ENCODE measurements at places on chromosomes 7 and 10.

GRCh38 chr7:48048113-48048512, 12.8 kb downstream of the C7orf57 start:
- DNase-seq = no peak

DNA sequence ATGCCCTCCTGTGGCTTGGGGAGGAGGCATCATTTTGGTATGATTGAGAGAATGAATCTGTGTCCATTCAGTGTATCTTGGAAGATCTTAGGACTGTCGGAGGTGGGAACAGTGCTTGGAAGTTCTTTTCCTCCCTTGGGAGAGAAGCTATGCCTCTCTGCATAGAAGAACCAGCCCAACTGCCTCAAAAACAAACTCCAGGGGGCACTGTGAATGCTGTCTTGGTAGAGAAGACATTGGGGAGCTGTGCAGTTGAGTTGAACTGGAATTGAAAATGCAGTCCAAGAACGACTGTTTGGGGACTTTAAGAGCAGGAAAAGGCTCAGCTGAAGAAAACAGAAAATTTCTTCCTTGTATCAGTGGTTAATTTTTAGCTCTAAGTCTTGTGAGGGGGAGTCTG, 4.9 kb upstream of the GJD4 start:
- no peak for DNase-seq

GRCh38 chr10:103666087-103666761, 172.7 kb downstream of the NEURL1 start:
- DNase-seq = no peak

DNA sequence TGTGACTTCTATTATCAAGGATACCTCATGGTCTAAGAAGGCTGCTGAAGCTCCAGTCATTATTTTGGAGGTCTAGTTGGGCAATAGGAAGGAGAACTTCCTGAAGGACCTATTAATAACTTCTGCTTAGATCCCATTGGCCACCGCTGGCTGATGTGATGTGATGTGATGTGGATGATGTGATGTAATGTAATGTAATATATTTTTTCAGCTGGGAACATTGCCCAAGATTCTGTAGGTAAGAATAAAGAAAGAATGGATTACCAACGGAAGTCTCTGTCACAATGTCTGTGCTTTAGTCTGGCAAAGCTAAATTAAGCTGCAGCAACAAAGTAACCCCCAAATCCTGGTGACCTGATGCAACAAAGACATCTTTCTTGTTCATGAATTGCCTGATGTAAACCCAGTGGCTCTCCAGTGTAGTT, 233.7 kb downstream of the PTEN start:
- DNase-seq = no peak

GRCh38 chr10:2252096-2252495, 514.8 kb upstream of the ADARB2 start:
- DNase-seq = no peak

GRCh38 chr7:122975341-122975740, 20.2 kb downstream of the TAS2R16 start:
- no peak for DNase-seq

GRCh38 chr7:151194188-151194587, 7.1 kb upstream of the ASB10 start:
- no peak for DNase-seq

DNA sequence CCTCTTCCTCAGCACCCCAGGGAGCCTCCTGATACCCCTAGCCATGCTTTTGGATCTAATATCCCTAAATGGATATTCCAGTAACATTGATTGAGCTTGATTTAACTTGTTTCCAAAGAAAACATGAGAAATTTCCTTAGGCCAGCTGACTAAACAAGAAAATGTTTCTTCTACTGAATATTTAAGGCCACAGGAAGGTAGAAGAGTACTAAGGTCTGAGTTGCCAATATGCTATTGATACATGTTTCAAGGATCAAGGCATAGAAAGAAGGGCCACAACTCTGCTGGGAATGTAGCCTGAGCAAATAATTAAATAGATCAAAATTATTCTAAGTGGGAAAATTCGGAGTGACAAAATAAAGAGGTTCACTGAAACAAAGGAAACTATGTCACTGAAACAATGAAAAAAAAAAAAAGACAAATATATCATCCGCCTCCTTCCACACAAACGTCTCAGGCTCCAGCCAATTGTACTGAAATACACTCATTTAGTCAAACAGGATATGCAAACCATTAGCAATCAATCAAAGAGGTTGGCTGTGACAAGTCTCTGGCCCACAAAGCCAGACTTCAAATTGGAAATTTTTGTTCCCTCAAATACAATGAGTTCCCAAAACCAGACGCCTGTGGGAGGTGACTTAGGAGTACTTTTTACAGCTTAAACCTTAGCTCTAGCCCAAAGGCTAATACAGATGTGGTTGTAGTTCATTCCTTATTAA, 396.2 kb downstream of the HTR7 start:
- no peak for DNase-seq

GRCh38 chr7:128954830-128955802, 17.4 kb downstream of the IRF5 start:
- no peak for DNase-seq

GRCh38 chr10:106618646-106619045, 545.9 kb downstream of the SORCS1 start:
- no peak for DNase-seq

DNA sequence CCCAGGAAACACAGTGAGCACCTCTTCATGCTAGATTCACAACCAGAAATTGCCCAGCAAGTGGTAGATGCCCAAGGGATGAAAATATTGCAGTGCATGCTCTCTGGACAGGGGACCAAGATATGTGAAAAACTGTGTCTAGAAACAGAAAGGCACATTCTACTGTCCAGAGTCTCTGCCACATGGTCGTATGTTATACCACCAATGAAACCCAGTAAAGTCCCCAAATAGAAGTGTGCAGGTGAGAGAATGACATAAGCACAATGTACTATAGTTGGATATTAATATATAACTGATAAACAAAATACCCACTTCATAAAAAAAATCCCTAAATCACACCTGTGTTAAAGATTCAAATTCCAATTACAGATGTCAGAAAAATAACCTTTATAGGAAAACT, 43.8 kb downstream of the RASGEF1A start:
- DNase-seq = no peak

DNA sequence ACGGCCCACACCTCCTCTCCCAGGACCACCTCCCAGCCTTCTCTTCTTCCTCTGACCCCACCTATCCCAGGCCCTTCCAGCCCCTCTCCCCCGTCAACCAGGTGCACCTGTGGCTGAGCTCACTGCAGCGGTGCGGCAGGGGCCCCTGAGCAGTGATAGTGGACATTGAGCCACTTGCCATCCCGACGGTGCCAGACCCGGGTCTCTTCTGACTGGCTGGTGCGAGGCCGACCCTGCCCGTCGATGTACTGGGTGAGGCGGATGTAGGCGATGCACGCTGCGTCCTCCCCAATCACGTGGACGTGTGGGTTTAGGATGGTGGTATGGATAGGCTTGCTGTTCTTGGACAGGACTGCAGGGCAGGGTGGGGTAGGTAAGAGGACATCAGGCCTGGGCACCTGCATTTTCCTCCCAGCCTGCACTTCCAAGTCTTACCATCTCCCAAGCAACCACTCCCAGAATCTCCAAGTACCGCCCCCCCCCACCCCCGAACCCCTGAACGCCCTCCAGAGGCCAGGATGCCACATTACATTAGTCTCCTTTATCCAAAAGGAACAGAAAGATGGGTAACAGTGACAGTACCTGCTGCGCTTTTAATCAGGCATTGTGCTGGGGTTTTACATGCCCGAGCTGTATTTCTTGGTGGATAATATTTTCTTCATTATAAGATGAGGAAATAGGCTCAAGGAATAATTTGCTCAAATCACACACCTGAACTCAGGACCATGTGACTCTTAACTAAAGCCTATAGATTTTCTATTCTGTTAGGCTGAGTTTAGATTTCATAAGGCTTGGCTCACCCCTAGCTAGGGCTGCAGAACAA, 3.7 kb upstream of the NDST2 start:
- DNase-seq = no peak

- no peak for DNase-seq
These were observed 80.8 kb downstream of the PIP4K2A start for GRCh38 chr10:22633528-22633927.

DNA sequence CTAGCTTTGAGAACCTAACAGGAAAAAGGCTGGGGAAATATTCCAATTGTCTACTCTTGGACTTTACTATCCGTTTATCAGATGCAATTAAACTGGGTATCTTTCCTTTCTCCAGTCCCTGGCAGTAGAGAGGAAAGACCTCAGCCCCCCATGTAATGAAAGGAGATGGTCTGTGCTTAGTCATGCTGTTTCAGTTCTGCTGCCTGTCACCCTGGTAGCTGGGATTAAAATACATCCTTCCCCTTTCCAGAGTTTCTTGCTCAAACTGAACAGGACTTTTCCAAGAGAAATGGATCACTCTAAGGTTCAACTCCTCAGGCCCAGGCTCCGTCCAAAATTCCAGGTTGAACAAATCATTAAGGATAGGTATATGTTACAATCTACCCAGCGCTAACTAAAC, 202.9 kb downstream of the PTEN start:
- no peak for DNase-seq

GRCh38 chr10:59036311-59037017, 140.0 kb upstream of the PHYHIPL start:
- no peak for DNase-seq

- DNase-seq = no peak
These were observed 76.9 kb downstream of the FAM171A1 start for GRCh38 chr10:15293862-15294842.

- DNase-seq = no peak
These were observed 41.1 kb downstream of the GPRIN2 start for GRCh38 chr10:46515366-46515765.

- DNase-seq = no peak
These were observed 4.9 kb downstream of the SMARCD3 start for GRCh38 chr7:151243408-151244195.

DNA sequence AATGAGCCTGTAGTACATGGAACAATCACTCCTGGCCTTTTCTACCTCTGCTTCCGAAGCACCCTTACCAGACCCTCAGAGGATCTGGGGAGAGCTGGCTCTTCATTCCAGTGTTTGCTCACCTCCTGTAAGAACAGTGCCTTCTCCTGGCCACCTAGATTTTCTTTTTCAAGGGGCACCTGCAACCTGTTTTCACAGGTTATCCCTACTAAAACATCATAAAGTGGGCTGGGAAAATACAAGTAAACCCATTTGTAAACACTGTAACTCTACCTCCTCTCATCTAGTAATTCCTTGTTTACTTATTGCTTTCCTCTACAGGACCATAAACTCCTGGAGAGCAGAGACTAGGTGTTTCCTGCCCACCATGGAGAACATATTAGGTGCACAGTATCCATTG, 1.1 kb downstream of the PIK3AP1 start:
- no peak for DNase-seq

DNA sequence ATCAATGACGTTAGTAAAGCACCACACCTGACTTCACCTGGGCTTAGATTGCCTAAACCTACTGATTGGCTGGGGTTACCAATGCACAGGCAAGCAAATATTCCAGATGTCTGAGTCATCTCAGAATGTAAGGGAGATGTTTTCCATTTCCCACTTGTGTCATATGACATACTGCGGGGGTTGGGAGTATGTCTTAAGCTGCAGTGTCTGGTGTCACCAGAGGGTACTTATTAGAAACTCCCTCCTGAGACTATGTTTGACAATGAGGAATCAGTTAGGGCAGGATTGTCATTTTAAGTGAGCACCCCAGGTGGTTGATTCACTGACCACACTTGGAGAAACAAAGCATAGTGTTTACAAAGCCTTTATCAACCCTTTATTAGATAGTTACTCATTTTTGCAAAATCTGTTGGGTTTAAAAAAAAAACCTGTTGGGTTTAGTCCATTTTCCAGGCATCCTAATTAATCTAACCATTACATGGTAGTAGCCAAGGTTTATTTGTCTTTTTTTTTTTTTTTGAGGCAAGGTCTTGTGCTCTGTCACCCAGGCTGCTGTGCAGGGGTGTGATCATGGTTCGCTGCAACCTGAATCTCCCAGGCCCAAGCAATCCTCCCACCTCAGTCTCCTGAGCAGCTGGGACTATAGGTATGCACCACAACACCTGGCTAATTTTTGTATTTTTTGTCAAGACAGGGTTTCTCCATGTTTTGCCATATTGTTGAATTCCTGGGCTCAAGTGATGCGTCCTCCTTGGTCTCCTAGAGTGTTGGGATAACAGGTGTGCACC, 72.5 kb downstream of the CDK6 start:
- DNase-seq = no peak

GRCh38 chr7:157538321-157538720, 201.5 kb downstream of the DNAJB6 start:
- no peak for DNase-seq

DNA sequence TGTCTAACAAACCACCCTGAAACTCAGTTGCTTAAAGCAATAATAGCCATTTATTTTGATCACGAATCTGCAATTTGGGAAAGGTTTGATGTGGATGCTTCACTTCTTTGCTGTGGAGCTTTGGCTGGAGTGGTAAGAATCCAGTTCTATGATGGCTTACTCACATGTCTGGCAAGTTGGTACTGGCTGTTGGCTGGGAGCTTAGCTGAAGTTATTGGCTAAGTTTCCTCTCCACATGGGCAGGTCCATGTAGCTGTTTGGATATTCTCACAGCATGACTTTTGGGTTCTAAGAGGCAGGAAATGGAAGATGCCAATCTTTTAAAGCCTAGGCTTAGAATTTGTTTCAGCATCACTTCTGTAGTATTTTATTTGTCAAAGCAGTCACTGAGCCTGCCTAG, 277.6 kb upstream of the NRP1 start:
- DNase-seq = no peak

DNA sequence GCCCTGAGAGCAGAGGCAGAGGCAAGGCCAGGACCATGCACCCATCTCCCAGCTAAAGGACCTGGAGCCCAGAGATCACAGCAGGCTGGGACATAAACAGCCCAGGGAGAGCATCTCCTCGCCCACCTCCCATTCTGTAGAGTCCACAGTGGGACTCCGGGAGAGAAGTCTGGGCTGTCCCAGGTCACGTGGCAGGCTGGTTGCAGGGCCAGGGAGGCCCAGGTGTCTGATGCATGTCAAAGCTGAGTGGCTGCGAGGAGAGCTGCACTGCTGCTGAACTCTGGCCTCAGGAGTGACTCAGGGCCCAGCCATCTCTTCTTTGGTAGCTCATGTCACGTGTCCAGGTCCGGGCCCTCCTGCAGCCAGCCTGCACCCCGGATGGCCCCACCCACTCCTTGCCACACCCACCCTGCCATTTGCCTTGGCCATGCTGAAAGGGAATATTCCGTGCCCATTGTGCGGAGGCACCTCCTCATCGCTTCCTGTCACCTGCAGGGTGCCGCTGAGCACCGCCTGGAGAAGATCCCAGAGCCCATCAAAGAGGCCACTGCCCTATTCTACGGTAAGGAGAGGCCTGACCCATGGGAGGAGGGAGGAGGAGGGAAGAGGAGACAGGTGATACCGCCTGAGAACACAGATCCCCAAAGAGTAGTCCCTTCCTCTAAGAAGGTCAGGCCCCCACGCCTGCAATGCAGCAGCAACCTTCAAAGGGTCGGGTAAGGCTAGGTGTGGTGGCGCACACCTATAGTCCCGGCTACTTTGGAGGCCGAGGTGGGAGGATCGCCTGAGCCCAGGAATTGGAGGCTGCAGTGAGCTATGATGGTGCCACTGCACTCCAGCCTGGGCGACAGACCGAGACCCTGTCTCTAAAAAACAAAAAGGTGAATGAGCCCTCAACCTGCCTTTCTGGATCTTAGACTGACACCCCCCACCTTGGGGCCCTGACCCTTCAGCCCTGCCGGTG, 12.6 kb upstream of the SH2B2 start:
- no peak for DNase-seq

Data from cerebellar nuclear complex (tissue), 1 donor.